Subcutaneous preadipocyte (primary cell): ENCODE measurements at places on chromosomes 6 and 20. TPM values are rescaled to one million over a fixed set of nuclear protein-coding genes. Genes with fewer than 3 reads are reported as not detected.

TRIM10 gene
- not detected in 2 replicates for total RNA-seq

BEND6 gene
- total RNA-seq, result 9.6 and 12.7 TPM in 2 replicates

SHLD1 gene
- 0.73 and 1.4 TPM in 2 replicates for total RNA-seq

MEP1A gene
- total RNA-seq, result not detected in 2 replicates

PDE7B gene
- total RNA-seq, result 7.2 and 25.4 TPM in 2 replicates

SLC32A1 gene
- total RNA-seq, result not detected in 2 replicates

TSPO2 gene
- total RNA-seq, result not detected in 2 replicates

MEI4 gene
- total RNA-seq, result not detected in 2 replicates

BPIFB3 gene
- total RNA-seq, result not detected in 2 replicates

APOBEC2 gene
- total RNA-seq, result not detected in 2 replicates

SLC22A7 gene
- total RNA-seq, result not detected in 2 replicates

REM1 gene
- not detected in 2 replicates for total RNA-seq

RAMACL gene
- total RNA-seq, result 2.5 and 5.5 TPM in 2 replicates

SUN5 gene
- total RNA-seq, result not detected in 2 replicates

PAX1 gene
- not detected in 2 replicates for total RNA-seq

SSTR4 gene
- not detected in 2 replicates for total RNA-seq

CSNK2A1 gene
- 80.1 and 118 TPM in 2 replicates for total RNA-seq

SPTLC3 gene
- 8.5 and 10.0 TPM in 2 replicates for total RNA-seq

KHDC1L gene
- not detected in 2 replicates for total RNA-seq

TRIM15 gene
- not detected in 2 replicates for total RNA-seq

CALHM4 gene
- total RNA-seq, result not detected in 2 replicates

DSP gene
- under 0.01 TPM in 2 replicates for total RNA-seq

KIF6 gene
- 0.73 TPM in 1 of 2 replicates, not detected in the other for total RNA-seq

SH3BGRL2 gene
- 1.6 and 2.2 TPM in 2 replicates for total RNA-seq

MYCT1 gene
- total RNA-seq, result not detected in 2 replicates

HRH3 gene
- not detected in 2 replicates for total RNA-seq

CDSN gene
- not detected in 2 replicates for total RNA-seq

EBF4 gene
- total RNA-seq, result 0.37 TPM in 1 of 2 replicates, not detected in the other

WFDC10B gene
- total RNA-seq, result not detected in 2 replicates

MYB gene
- total RNA-seq, result under 0.01 TPM in 2 replicates

WFDC2 gene
- total RNA-seq, result not detected in 2 replicates

PDE10A gene
- total RNA-seq, result 0.20 and 0.73 TPM in 2 replicates

HCK gene
- not detected in 2 replicates for total RNA-seq

TREML2 gene
- total RNA-seq, result not detected in 2 replicates

CTAGE9 gene
- not detected in 2 replicates for total RNA-seq

CPXM1 gene
- 2.2 and 2.3 TPM in 2 replicates for total RNA-seq

NKX2-4 gene
- total RNA-seq, result not detected in 2 replicates

SERINC1 gene
- 107 and 147 TPM in 2 replicates for total RNA-seq

HDGFL1 gene
- total RNA-seq, result not detected in 2 replicates

GSTA1 gene
- total RNA-seq, result not detected in 2 replicates

SRPK1 gene
- total RNA-seq, result 55.1 and 77.4 TPM in 2 replicates

TUBB2B gene
- total RNA-seq, result 0.37 and 2.7 TPM in 2 replicates

SLC44A4 gene
- total RNA-seq, result not detected in 2 replicates

NRSN1 gene
- total RNA-seq, result not detected in 2 replicates

DEFB124 gene
- not detected in 2 replicates for total RNA-seq
